OCI-M1 (cell line): ENCODE measurements at places on chromosomes 11 and 22.

DNA sequence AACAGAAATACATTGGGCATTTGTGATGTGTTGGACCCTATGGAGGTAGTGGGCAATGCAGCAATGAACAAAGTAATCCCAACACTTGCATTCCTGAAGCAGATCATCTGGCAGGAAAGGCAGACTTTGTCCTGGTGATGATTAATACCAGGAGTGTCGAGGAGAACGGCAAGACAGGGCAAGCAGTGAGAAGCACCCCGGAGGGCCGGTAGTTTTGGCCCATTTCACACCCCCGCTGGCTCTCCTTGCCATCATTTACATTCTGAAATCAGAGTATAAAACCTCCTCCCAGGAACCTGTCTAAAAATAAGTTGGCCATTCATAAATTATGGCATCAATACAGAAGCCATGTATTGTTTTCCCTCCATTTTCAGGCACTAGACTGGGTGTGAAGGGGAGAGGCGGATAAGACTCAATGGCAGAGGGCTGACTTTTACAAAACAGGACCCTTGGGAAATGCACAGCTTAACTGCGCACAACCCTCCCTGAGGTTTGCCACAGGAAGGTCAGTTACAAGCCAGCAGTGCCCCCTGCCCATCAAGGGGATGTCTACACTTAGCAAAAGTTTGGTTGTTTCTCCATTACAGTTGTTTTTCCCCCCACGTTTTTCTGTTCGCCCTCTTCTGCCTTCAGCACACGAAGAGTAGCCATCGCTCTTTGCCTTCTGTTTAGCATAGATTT is 55.6 kb downstream of the OPCML start:
- no peak for DNase-seq

GRCh38 chr11:78645226-78646202 is 70.8 kb upstream of the NARS2 start:
- DNase-seq = peak; percentile 99

GRCh38 chr11:34907934-34908593 is 8.1 kb downstream of the APIP start:
- DNase-seq = no peak

GRCh38 chr11:45949992-45950407 is 27.5 kb downstream of the LARGE2 start:
- no peak for DNase-seq

GRCh38 chr11:73466643-73467042 is 90.4 kb downstream of the RELT start:
- DNase-seq = no peak

- peak; percentile 53 for DNase-seq
Measured at GRCh38 chr11:36092314-36093030, 148.6 kb downstream of the LDLRAD3 start.

DNA sequence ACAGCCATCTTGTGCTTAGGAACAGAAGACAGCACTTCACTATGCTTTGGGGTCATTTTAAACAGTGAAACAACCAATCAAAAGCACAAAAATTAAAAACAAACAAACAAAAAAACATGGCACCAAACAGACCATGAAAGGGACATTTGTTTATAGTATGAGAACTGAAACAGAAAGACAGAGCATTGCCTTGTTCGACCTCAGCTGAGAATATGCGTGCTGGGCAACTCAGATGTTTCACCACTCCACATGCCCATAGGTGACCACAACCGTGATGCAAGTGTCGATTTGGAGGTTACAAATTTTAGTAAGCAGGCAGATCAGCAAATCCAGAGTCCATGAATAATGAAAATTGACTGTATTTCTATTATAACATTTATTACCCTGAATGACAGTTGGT is 30.0 kb downstream of the NNMT start:
- no peak for DNase-seq

DNA sequence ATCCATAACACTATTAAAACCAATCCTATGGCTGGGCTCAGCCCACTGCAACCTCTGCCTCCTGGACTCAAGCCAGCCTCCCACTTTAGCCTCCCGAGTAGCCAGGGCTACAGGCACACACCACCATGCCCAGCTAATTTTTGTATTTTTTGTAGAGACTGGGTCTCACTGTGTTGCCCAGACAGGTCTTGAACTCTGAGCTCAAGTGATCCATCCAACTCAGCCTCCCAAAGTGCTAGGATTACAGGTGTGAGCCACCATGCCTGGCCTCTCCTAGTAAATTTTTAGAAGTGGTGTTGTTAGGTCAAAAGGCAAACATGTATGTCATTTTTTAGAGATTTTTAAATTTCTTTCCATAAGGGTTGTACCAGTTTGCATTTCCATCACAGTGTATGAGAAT is 14.2 kb downstream of the F2 start:
- no peak for DNase-seq

DNA sequence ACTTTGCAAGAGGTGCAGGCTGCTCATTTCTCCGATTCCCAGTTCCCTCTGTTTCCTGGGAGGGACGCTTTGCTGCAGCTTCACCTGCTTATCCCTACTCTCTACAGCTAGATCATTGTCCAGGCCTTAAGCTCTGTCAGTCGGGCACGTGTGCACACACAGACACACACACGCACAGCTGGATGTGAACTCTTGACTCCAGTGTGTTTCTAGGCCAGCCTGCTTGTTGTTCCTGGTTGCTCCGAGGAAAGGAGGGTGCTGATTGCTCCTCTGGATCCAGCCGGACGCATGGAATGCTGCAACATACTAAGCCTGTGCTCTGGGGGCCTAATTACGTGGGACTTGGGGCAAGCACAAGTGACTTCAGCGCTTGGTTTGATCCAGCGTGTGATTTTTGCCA is 19.7 kb downstream of the ZNRF3 start:
- no peak for DNase-seq

- no peak for DNase-seq
Measured at GRCh38 chr22:47588578-47588960, 826.1 kb downstream of the TBC1D22A start.

DNA sequence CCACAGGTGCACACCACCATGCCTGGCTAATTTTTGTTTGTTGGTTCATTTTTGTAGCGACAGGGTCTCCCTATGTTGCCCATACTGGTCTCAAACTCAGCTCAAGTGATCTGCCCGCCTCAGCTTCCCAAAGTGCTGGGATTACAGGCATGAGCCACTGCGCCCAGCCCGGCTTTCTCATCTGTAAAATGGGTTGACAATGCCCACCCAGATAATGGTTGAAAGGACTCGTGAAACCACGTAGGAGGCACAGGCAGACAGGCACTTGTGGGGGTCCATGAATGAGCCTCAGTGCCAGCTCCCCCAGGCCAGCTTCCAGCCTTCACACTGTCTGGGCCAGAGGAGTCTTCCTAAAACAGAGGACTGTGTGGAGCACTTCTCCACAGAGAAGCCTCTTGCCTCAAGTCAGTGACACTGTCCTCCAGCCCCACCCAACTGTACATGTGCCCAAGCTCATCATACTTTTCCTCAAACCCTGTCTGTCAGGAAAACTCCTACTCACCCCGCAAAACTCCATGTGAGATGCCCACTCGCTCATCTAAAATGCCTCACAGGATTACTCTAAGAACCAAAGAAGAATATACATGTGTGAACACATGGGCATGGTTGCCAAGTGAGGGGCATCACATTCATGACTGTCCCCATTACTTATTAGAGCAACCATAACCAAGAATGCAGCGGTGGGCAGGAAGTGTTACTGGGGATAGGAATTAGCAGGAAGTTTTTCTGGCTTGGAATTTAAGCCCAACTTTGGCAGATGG is 32.1 kb upstream of the WNT7B start:
- no peak for DNase-seq

DNA sequence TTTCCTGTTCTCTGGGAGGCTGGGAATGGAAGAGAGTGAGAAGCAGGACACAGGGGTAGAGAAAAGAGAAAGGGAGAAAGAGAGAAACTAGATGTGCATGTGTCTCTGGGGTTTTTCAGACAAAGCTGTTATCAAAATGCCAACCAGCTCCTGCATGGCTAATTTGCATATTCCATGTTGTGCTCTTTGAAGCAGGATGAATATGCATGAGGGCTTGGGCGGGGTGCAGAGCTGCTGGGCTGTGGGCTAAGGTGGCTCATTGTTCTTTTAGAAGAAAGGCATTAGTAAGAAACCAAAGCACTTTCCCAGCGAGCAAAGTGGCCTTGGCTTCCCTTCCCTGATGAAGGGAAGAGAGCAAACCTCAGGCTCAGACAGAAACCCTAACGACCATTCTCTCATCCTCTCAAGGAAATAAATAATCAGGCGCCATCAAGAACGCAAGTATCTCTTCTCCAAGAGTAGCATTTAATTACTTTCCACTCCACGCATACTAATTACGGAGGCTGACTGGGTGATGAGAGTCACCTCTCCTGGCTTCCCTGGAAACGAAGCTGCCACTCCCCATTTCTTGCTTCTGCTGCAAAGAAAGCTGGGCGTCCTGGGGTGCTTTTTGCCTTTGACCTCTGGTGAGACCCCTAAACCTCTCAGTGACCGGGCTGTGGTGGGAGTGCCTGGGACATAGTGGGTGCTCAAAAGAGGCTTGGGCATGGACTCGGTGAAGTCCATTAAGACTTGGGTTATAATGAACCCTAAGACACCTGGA is 54.2 kb downstream of the FEZ1 start:
- no peak for DNase-seq

DNA sequence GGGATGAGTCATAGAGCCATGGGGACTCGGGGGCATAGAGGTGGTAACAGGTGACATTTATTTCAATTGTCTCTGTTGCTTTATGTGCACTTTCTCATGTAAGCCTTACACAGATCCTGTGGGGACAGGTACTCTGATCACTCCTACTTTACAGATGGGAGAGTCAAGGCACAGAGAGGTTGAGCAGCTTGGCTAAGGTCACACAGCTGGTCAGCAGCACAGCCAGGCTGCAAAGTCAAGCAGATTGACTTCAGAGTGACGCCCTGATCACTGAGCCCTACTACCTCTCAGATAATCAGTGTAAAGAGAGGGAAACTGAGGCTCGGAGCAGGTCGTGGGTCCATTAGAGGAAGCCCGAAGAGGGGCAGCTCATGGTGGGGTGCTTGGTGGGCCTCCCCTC is 3.5 kb downstream of the TMPRSS6 start:
- DNase-seq = no peak

DNA sequence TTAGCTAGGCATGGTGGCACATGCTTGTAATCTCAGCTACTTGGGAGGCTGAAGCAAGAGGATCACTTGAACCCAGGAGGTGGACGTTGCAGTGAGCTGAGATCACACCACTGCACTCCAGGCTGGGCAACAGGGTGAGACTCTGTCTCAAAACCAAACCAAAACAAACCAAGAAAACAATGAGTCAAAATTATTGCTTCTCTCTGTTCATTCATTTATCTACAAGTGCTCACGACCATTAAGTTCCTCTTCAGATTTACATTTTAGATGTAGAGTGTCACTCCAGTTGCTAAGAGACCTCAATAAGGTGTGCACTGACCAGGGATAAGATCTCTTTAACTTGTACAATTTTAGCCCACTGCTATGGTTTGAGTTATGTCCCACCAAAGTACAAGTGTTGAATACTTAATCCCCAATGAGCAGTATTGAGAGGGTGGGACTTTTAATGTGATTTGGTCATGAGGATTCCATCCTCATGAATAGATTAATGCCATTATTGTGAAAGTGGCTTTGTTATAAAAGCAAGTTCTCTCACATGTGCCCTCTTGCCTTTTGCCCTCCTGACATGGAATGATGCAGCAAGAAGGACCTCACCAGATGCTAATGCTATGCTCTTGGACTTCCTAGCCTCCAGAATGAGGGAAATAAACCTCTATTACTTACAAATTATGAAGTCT is 7.8 kb downstream of the HNRNPUL2 start:
- DNase-seq = no peak

- peak; percentile 6 for DNase-seq
Measured at GRCh38 chr22:49726701-49727101, 101.0 kb downstream of the BRD1 start.

DNA sequence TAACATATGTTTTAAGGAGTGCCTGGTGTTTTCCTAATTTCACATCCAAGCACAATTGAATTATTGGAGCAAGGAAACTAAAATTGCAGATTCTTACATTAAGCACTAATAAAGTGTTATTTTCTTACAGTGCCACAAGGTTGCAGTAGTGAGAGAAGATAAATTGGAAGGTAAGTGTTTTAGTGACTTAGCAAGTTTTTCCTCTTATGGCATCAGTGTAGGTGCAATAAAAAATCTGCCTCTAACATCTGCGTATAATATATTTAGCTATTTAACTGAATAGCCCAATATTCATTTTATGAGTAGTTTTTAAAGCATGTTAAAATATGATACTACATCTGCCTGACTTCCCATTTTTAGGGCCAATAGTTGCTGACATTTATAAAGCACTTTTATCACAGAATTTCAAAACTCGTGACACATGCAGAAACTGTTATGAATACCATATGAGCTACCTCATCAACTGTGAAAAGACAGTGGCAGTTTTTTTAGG is 19.0 kb downstream of the POLD3 start:
- peak; percentile 86 for DNase-seq

- no peak for DNase-seq
Measured at GRCh38 chr11:108592591-108593213, 866 bp downstream of the EXPH5 start.

- DNase-seq = no peak
Measured at GRCh38 chr11:75387736-75388294, 11.5 kb upstream of the RPS3 start.

DNA sequence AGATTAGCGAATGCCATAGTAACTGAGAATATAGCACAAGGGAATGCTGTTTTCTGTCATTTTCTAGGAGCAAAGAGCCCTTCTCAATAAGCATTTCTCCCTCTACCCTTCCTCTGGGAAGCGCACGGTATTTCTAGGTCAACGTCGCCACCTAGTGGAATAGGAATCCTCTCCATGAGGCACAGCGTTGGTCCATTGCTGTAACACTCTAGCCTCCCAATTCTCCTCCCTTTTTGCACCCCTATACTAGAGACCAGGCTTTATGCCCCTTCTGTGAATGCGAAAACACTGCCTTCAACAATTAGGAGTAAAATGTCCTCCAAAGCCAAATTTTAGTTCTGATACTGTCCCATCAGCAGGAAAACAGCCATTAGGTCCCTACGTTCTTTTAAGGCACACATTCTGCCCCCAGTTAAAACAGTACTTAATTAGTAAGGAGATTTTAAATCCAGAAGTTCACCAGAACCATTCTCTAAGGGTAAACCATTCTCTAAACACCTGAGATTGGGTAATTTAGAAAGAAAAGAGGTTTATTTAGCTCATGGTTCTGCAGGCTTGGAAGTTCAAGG is 12.8 kb upstream of the HYLS1 start:
- peak; percentile 88 for DNase-seq

DNA sequence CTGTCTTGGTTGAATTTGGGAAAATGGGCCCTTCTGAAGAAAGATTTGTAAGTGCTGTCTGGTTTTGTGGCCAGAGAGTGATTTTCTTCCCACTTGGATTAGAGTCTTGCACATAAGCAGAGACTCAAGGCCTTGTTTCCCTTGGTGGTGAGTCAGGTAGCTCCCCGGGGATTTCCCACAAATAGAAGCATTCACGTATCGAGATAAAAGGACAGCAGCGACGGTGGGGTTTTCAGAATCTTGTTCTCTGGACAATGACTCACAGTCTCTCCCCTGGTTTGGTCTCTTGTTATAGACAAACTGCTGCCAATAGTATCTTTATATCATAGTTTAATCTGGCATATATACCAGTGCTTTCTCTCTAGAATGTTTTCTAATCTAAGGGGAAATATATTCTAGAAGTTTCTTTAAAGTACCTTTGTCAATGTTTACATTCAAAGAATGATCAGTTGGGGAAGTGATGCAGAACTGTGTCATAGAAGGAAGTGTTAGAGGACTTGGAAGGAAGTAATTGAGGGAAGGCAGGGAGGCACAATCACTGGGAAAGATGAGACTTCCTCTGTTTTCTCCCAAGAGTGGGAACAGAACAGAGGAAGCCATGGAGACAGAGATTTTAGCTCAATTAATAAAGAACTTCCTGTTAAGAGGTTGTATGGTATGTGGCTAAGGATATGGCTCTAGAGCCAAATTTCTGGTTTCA is 18.1 kb downstream of the POLA2 start:
- DNase-seq = no peak

GRCh38 chr11:67409261-67409666 is 5.4 kb downstream of the TBC1D10C start:
- DNase-seq = no peak
